Activated CD4-positive, alpha-beta T cell treated with anti-CD3 and anti-CD28 coated beads, Interleukin-2, amount 50 U/mL, for 24 hours (primary cell): ENCODE measurements at places on chromosomes 16 and 17.

DNA sequence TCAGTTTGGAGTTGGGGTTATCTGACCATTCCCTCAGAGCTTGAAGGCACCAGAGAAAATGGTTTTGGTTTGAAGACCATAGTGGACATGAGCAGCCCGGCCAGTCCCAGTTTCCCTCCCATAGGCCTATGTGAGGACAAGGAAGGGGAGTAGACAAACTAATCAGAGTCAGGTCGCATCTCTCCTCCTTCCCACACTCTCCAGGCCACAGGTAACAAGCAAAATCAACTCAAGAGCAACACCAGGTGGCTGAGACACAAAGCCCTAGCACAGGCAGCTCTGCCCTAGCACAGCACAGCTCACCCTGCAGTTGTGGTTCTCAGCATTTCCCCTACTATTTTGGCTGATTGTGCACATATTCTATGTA, 7.2 kb downstream of the SUPT4H1 start:
- DNase-seq: peak; percentile 64

DNA sequence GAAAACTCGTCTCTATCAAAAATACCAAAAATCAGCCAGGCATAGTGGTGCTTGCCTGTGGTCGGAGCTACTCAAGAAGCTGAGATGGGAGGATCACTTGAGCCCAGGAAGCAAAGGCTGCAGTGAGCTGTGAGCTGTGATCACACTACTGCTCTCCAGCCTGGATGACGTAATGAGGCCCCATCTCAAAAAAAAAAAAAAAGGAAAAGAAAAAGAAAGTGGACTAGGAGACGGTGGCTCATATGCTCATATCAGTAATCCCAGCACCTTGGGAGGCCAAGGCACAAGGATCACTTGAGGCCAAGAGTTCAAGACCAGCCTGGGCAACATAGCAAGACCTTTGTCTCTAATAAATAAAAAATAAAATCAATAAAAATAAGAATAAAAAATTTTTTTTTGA, 8.8 kb upstream of the SUMO2 start:
- DNase-seq: no peak

GRCh38 chr17:38558728-38559050, 47.1 kb downstream of the SRCIN1 start:
- DNase-seq: no peak

- DNase-seq: no peak
Measured at GRCh38 chr16:3401719-3402397, 843 bp downstream of the ZNF174 start.

DNA sequence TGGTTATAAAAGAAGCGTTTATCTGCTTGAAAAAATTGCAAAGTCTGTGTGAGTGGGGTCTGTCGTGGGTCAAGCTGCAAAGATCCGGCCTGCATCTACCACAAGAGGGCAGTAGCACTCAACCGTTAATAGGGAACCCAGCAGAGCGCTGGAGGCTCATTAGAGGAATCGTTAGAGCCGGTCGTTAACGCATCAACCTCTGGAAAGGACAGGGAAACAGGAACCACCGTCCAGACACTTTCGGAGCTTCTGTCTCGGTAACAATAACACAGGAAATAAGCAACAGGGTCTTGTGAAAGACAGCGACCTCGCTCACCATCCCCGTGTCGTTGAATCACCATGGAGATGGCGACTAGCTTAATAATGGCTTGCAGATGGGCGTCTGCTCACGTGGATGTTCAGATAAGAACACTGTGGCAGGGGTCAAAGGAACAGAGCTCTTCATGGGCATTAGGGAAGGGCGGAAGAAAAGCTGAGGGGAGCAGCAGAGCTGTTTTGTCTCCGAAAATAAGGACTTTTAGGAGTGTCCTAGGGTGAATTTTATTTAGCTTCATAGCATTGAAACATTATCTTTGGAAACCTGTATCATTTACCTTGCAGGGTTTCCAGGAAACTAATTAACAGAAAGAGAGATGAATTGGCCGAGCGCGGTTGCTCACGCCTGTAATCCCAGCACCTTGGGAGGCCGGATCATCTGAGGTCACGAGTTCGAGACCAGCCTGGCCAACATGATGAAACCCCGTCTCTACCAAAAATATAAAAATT, 11.9 kb upstream of the NSRP1 start:
- peak; percentile 44 for DNase-seq

GRCh38 chr17:42276609-42277341, 584 bp upstream of the STAT5B start:
- no peak for DNase-seq

GRCh38 chr16:78611318-78611717, 511.9 kb downstream of the WWOX start:
- DNase-seq: no peak

DNA sequence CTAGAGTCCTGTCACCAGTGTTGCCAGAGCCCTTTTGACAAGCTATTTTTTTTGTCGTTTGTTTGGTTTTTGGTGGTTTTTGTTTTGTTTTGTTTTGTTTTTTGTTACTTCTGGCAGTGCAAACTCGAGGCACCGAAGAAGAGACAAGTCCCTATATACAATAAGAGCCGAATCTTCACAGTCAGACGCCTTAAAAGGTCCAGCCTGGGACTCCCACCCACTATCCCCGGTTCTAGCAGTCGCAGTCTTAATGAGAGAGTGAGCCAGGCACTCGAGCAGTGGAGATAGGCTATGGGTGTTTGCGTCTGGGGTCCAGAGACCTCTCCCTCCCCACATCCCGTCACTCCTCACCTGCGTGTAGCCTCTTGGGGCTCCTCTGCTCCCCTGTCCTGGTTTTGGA, 1.9 kb downstream of the OR1F1 start:
- no peak for DNase-seq

GRCh38 chr16:15141586-15141985, 47.5 kb upstream of the RRN3 start:
- DNase-seq: no peak
